ENCODE measurements at places on chromosomes 1 and 21. TPM values are rescaled to one million over a fixed set of nuclear protein-coding genes. Genes with fewer than 3 reads are reported as not detected.

GRCh38 chr1:32886828-32887414 lies 630 bp downstream of the HPCA start:
- H3K4me1 ChIP-seq: peaks cover 2% of the 10 kb centered on the region
- DNase-seq: no peak
- no peaks in the 10 kb centered on the region for H3K36me3 ChIP-seq
- no peak overlapping the region for H3K4me3 ChIP-seq

DNA sequence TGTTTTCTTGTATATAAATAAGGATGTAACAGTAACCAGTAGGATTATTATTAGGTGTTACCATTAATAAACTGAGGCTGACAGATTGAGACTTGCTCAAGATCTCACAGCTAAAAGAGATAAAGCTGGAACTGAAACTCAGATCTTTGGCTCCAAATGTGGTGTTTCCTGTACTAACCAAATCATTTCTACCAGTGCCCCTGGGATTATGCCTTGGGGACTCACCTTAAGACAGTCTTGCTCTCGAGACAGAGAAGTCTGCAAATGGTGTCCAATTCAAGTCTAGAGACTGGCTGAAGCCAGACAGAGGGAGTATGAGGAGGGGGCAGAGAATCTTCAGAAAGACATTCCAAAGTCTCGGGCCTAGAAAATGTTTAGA lies 593 bp upstream of the CD53 start:
- no peak for DNase-seq
- H3K4me1 ChIP-seq: no peaks in the 10 kb centered on the region
- H3K36me3 ChIP-seq: no peaks in the 10 kb centered on the region
- H3K27ac ChIP-seq: peak overlapping the region; percentile 67
- H3K4me3 ChIP-seq: no peak overlapping the region
- no peaks in the 10 kb centered on the region for H3K27me3 ChIP-seq

DNA sequence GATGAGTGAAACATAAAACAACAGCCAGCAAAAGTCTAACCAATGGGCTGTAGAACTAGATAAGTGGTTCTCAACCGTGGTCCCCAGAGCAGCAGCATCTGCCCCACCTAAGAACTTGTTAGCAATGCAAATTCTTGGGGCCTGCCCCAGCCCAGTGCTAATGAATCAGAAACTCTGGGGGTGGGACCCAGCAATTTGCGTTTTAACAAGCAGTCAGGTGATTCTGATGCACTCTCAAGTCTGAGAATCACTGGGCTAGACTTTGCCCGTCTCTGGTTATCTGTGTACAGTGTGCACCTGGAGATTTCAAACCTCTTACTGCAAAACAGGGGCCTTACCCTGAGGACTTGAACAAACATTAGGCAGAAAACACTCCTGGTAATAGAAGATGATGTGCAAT lies 66.5 kb downstream of the PLXNA2 start:
- H3K4me1 ChIP-seq: peaks cover 41% of the 10 kb centered on the region
- no peaks in the 10 kb centered on the region for H3K36me3 ChIP-seq
- H3K27ac ChIP-seq: no peak overlapping the region
- H3K27me3 ChIP-seq: no peaks in the 10 kb centered on the region
- no peak overlapping the region for H3K4me3 ChIP-seq
- no peak for DNase-seq

Gene SLAMF8
- polyA plus RNA-seq: 1.1 TPM

Gene PTPRC
- polyA plus RNA-seq: 5.8 TPM
